ENCODE measurements at places on chromosomes 4 and X. TPM values are rescaled to one million over a fixed set of nuclear protein-coding genes. Genes with fewer than 3 reads are reported as not detected.

Gene TSC22D3
- 94.8 TPM for total RNA-seq

Gene FRG2
- not detected for total RNA-seq

Gene ZBTB49
- 9.7 TPM for total RNA-seq

Gene MAGIX
- 6.5 TPM for total RNA-seq

Gene MAOB
- total RNA-seq = 4.5 TPM

Gene CENPI
- 8.2 TPM for total RNA-seq

Gene PRPS2
- 13.4 TPM for total RNA-seq

Gene EFHC2
- 4.4 TPM for total RNA-seq

Gene ARMCX4
- 23.3 TPM for total RNA-seq

Gene ABCE1
- total RNA-seq = 118 TPM

Gene ASB12
- total RNA-seq = 0.38 TPM

Gene IRS4
- total RNA-seq = 5.8 TPM

Gene FGF2
- total RNA-seq = 26.3 TPM

Gene TCP11X1
- not detected for total RNA-seq

Gene PDZD11
- 43.7 TPM for total RNA-seq

Gene CTAG1B
- total RNA-seq = not detected

Gene LIMCH1
- 125 TPM for total RNA-seq

Gene PDE5A
- total RNA-seq = 101 TPM

Gene ETDA
- not detected for total RNA-seq

Gene GYPA
- total RNA-seq = 3.8 TPM

Gene RIBC1
- total RNA-seq = 1.8 TPM

Gene SATL1
- 0.82 TPM for total RNA-seq

Gene NUP62CL
- total RNA-seq = 6.1 TPM

Gene PRRG3
- total RNA-seq = 24.4 TPM

Gene SCFD2
- 37.4 TPM for total RNA-seq

Gene TLR2
- 8.7 TPM for total RNA-seq

Gene IL21
- total RNA-seq = not detected

Gene ODAM
- total RNA-seq = not detected

Gene TIMM17B
- total RNA-seq = 36.3 TPM

Gene LRAT
- 7.0 TPM for total RNA-seq

Gene GAGE12J
- total RNA-seq = not detected

Data from camera-type eye (tissue), 1 donor.